ENCODE measurements at places on chromosomes 2 and 18.

DNA sequence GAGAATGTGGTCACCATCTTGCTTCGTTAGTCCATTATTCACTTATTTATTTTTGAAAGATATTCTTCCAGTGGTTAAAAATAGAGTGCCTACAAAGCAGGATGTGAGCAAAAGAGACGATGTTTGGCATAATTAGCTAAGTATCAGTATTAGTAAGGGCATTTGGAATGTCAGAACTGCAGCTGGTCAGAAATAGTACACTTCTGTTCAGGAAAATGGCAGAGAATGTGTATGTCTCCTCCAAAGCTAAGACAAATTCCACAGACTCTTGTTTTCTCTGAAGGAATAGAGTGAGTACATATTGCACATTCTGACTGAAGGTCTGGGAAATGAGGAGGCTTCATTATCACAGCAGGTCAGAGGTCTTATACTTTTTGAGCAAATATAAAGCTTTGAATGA, 209.0 kb downstream of the L3MBTL4 start:
- no peak for DNase-seq

DNA sequence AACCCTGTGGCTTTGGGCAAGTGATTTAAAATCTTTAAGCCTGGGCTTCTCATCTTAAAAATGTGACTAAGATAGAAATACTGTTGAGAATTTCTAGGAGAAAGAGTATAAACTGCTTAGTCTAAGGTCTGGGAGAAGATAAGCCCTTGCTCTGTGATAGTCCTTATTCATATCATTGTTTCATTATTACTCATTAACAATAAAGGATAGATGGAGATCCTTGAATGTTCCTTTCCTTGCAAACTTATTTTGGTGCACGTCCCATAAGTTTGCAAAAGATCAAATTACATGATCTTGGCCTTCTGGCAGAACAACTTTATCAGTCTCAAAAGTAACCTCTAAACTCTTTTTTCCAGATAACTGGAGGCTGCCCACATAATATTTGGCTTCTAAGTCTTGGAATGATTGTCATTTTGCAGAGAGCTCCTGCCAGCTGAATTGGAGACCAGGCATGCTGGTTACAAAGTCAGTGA, 138.3 kb downstream of the FAM124B start:
- no peak for DNase-seq

- no peak for DNase-seq
Observed at GRCh38 chr2:37585295-37585908, 86.0 kb downstream of the CDC42EP3 start.

GRCh38 chr2:103402336-103402735, 640.5 kb downstream of the TMEM182 start:
- DNase-seq: no peak

DNA sequence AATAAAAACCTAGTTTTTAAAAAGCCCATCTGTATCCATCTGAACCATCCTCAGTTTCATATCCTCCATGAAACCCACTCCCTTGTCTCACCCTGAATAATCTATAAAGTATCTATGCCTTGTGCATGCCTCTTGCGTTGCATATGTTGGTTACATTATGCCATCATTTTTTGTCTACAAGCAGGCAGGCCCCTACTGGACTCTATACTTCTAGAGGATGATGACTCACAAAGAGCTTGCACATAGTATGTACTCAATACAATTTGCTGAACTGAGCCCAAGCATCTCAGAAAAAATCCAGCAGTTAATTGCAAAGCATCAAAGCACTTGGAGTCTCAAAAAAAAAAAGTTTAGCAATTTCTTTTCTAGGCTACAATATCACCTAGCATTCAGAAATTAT, 95.6 kb downstream of the DYM start:
- no peak for DNase-seq
